Activated CD4-positive, alpha-beta memory T cell treated with anti-CD3 and anti-CD28 coated beads, Interleukin-2, amount 10 ng/mL, durations not matched to agents 7 days and 5 days (primary cell): ENCODE measurements at places on chromosomes 16 and 17. TPM values are rescaled to one million over a fixed set of nuclear protein-coding genes. Genes with fewer than 3 reads are reported as not detected.

DNA sequence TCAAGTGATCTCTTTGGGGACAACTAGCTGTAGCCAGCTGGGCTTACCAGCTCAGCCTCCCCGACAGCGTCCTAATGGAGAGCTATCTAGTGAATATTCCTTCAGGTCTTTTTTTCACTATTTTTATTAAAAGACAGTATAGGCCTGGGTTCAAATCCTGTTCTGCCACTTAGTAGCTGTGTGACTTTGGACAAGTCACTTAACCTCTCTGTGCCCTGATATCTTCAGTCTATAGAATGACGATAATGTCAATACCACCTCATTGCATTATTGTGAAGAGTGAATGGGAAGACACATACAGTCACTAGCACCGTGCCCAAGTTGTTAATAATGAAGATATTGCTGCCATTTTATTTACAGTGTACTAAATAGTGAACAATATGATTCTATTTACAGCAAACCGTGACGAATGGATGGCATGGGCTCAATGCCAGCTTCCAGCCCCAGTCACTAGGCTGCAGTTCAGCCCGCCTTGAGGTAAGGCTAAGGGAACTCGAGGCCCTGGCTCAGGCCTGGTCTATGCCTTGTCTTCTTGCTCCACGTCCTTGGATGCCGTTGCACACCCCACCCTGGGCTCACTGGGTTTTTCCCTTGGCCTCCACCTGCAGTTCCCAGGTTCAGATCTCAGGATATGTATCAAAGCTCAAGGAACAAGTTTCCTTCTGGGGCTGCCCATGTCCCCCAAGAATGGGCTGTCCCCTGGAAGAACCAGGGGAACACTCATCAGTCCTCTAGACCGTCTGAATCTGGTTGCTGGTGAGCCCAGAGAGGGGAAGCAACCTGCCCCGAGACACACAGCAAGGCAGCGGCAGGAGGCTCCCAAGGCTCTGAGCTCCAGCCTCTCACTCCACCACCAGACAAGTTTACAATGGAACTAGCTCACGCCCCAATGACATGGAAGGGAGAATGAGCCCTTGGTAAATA lies 95.4 kb upstream of the TNRC6C start:
- H3K4me3 ChIP-seq = no peak overlapping the region
- H3K27me3 ChIP-seq = peaks cover 18% of the 10 kb centered on the region
- H3K4me1 ChIP-seq = peaks cover 6% of the 10 kb centered on the region
- H3K27ac ChIP-seq = no peak overlapping the region
- DNase-seq = no peak
- H3K36me3 ChIP-seq = no peaks in the 10 kb centered on the region

- H3K27me3 ChIP-seq = no peaks in the 10 kb centered on the region
- peaks cover 7% of the 10 kb centered on the region for H3K36me3 ChIP-seq
- H3K4me1 ChIP-seq = no peaks in the 10 kb centered on the region
Measured at GRCh38 chr17:65539630-65540266, 21.7 kb downstream of the AXIN2 start.

DNA sequence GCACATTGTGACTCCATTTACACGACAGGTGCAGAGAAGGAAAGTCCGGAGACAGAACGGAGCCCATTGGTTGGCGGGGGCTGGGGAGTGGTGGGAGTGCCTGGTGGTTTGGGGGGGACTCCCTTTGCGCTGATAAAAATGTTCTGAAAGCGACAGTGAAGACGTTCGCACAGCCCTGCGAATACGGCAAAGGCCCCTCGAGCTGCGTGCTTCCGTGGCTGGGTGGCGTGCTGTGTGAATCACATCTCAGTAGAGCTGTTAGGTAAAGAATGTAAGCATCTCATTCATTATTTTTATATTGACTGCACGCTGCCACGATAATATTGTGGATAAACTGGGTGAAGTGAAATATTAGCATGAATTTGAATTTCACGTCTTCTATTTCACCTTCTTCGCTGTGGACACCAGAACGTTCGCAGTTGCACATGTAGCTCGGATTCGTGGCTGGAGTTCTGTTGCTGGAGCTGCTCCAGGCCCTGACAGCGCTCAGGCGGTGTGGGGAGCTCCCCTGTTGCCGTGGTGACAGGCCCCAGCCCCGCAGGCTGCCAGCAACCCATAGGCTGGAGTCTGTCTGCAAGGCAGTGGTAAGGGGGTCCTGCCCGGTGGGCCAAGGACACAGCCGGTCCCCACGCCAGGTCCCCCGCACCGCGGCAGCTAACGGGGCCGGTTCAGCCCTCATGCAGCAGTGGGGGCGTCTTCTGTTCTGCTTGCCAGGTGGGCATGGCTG lies 44.6 kb downstream of the SOX8 start:
- no peak for DNase-seq
- no peak overlapping the region for H3K4me3 ChIP-seq
- no peaks in the 10 kb centered on the region for H3K36me3 ChIP-seq
- H3K27ac ChIP-seq = no peak overlapping the region

- no peak overlapping the region for H3K4me3 ChIP-seq
- H3K27ac ChIP-seq = no peak overlapping the region
- H3K36me3 ChIP-seq = no peaks in the 10 kb centered on the region
- H3K4me1 ChIP-seq = no peaks in the 10 kb centered on the region
- DNase-seq = no peak
- no peaks in the 10 kb centered on the region for H3K27me3 ChIP-seq
Measured at GRCh38 chr16:26026709-26027450, 335.1 kb downstream of the HS3ST4 start.

The MFAP4 gene
- total RNA-seq = not detected

- H3K27ac ChIP-seq = no peak overlapping the region
- H3K4me3 ChIP-seq = no peak overlapping the region
- peaks cover 3% of the 10 kb centered on the region for H3K27me3 ChIP-seq
- H3K36me3 ChIP-seq = peaks cover 35% of the 10 kb centered on the region
Measured at GRCh38 chr16:81448154-81449131, 3.8 kb downstream of the CMIP start.

GRCh38 chr17:45345554-45346215 lies 28.9 kb upstream of the MAP3K14 start:
- H3K4me1 ChIP-seq = no peaks in the 10 kb centered on the region
- peaks cover 17% of the 10 kb centered on the region for H3K27me3 ChIP-seq
- no peak overlapping the region for H3K4me3 ChIP-seq
- no peaks in the 10 kb centered on the region for H3K36me3 ChIP-seq

DNA sequence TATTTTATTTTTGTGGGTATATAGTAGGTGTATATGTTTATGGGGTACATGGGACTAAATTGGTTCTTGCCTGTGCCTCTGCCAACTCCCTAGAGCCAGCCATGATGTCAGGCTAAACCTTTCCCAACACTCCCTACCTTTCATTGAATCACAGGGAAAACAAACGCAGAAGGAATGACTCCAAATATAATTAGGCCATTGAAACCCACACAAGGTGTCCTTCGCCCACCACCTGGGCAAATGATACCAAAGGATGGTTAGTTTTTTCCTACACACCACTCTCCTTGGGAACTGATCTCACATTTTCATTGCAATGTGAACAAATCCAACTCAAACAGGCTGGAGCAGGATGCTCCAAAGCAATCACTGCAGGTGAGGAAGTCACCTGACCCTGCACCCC lies 27.5 kb downstream of the WSB1 start:
- no peak overlapping the region for H3K27ac ChIP-seq
- H3K4me3 ChIP-seq = no peak overlapping the region
- peaks cover 25% of the 10 kb centered on the region for H3K36me3 ChIP-seq
- no peak for DNase-seq
- H3K27me3 ChIP-seq = no peaks in the 10 kb centered on the region

GRCh38 chr17:284676-285355 lies 67.8 kb downstream of the RPH3AL start:
- no peak overlapping the region for H3K27ac ChIP-seq
- no peak overlapping the region for H3K4me3 ChIP-seq

DNA sequence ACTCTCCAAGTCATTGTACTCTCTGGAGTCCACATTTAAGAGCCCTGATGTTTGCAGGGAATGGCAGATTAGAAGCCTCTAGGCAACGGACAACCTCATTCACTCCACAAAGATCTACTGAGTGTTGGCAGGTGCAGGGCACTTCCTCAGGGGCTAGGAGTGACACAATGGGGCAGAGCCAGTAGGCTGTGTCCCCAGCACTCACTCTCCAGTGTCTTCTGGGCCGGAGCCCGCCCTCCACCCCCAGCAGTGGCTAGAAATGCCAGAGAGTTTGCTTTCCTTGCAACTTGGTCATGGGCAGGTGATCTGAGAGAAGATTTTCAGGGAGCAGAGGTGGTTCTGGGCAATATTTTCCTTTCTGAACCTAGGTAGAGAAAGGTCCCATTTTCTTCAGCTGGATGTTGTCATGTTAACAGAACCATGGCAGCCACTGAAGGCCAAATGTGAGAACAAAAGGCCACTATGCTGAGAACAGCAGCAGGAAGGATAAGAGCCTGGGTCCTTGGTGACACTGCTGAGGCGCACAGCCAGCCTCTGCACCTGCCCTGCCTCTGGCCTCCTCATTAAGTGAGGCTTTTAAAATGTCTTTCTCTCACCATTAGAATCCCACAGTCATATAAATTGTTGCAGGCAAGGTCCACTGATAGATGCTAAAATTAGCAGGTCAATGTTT lies 96.2 kb downstream of the USP31 start:
- no peaks in the 10 kb centered on the region for H3K36me3 ChIP-seq
- DNase-seq = no peak
- no peaks in the 10 kb centered on the region for H3K4me1 ChIP-seq
- no peak overlapping the region for H3K4me3 ChIP-seq
- no peak overlapping the region for H3K27ac ChIP-seq
- H3K27me3 ChIP-seq = peaks cover 23% of the 10 kb centered on the region

DNA sequence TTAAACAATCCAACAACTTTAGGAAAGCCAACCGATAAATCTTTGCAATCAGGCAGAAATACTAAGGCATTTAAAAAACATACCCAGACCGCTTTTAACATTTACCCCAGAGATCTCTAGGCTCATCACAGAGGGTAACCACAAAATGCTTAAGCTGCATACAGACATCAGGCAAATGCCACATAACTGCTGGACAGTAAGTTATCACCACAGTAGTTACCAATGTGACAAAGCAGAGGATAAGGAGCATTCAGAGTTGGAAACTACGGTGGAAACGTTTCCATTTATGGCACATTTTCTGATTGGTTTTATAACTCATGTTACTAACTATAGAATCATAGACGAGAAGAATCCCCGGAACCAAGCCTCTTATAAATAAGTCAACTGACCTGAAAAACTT lies 77.5 kb downstream of the KANSL1 start:
- peaks cover 5% of the 10 kb centered on the region for H3K36me3 ChIP-seq
- H3K27ac ChIP-seq = no peak overlapping the region
- H3K4me3 ChIP-seq = no peak overlapping the region
- no peak for DNase-seq

The RUNDC3A gene
- 0.28 TPM for total RNA-seq

The TSPOAP1 gene
- total RNA-seq = 69.4 TPM

The CACNG5 gene
- not detected for total RNA-seq

DNA sequence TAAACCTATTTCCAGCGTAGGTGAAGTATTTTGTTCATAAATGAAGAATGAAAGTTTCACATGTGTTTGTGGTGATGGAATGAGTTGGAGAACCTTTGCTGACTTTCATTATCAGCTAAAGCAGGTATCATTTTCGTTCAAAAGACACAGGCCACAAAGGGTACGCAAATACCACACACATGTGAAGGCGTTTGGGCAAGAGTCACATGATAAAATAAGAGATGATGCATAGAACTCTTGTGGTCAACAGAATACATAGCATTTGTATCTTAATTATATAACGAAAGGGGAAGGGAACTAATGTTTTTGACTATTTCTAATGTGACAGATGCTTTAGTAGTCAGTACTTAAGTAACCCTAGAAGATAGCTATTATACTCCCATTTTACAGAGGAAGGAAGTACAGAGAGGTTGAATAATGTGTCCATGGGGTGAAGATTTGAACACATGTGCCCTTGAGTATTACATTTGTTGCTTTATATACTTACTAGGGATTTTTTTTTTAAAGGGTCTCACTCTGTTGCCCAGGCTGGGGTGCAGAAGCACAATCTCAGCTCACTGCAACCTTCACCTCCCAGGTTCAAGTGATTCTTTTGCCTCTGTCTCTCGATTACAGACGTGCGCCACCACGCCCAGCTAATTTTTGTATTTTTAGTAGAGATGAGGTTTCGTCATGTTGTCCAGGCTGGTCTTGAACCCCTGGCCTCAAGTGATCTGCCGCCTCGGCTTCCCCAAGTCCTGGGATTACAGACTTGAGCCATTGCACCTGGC lies 4.8 kb downstream of the RPA1 start:
- H3K27me3 ChIP-seq = no peaks in the 10 kb centered on the region
- H3K4me1 ChIP-seq = peaks cover 49% of the 10 kb centered on the region
- peak; percentile 41 for DNase-seq
- H3K27ac ChIP-seq = peak overlapping the region; percentile 31
- peaks cover 47% of the 10 kb centered on the region for H3K36me3 ChIP-seq

- DNase-seq = no peak
- no peaks in the 10 kb centered on the region for H3K36me3 ChIP-seq
- no peak overlapping the region for H3K4me3 ChIP-seq
- H3K27ac ChIP-seq = no peak overlapping the region
Measured at GRCh38 chr17:12646761-12647422, 18.8 kb upstream of the MYOCD start.

DNA sequence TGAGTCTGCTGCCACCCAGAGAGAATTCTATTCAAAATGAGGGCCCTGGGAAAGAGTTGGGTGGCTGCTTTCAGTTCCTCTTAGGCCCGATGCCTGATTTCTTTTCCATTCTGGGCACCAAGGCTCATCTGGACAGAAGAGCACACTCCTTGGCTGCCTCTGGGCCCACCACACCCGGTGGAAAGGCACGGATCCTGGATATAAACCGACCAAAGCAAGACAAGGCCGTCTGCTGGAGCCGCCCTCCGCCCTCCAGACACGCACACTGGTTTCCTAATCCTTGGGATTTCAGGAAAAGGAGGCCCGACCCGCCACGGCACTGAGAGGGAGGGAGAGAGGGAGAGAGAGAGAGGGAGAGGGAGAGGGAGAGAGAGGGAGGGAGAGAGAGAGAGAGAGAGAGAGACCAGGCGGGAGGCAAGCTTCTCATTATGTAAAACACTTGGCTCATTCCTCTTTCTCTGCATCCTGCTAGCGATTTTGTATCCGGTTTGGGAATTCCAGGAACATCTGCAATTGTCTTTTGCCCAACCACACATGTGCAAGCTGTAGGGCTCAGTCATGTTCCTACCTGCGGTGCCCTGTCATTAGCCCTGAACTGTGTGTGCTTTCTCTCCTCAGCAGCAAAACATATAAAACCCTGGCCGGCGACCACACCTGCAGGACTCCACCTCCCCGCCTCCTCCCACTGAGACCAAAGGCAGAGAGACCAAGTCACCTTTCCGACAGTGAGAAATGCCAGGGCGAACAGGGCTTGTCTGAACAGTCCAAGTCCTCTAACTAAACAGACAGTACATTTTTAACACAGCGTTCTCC lies 347.2 kb downstream of the SOX9 start:
- no peak overlapping the region for H3K4me3 ChIP-seq
- no peaks in the 10 kb centered on the region for H3K27me3 ChIP-seq
- no peaks in the 10 kb centered on the region for H3K36me3 ChIP-seq
- no peak for DNase-seq
- no peaks in the 10 kb centered on the region for H3K4me1 ChIP-seq
- no peak overlapping the region for H3K27ac ChIP-seq

The MYH1 gene
- not detected for total RNA-seq

- no peak overlapping the region for H3K27ac ChIP-seq
- no peak overlapping the region for H3K4me3 ChIP-seq
- H3K36me3 ChIP-seq = peaks cover 15% of the 10 kb centered on the region
- DNase-seq = no peak
- H3K4me1 ChIP-seq = peaks cover 32% of the 10 kb centered on the region
Measured at GRCh38 chr16:5075637-5076036, 4.0 kb downstream of the ALG1 start.

The ABCA8 gene
- not detected for total RNA-seq

The OSGIN1 gene
- 0.88 TPM for total RNA-seq

- no peak for DNase-seq
- H3K27me3 ChIP-seq = no peaks in the 10 kb centered on the region
- H3K36me3 ChIP-seq = no peaks in the 10 kb centered on the region
- no peak overlapping the region for H3K27ac ChIP-seq
Measured at GRCh38 chr17:27871407-27871806, 21.8 kb downstream of the LYRM9 start.

The C17orf50 gene
- total RNA-seq = not detected

The CHST5 gene
- not detected for total RNA-seq
